ENCODE measurements at places on chromosomes 1 and 21. TPM values are rescaled to one million over a fixed set of nuclear protein-coding genes. Genes with fewer than 3 reads are reported as not detected.

Gene CD244
- not detected for total RNA-seq

Gene KANK4
- 0.74 TPM for total RNA-seq

Gene OR2AK2
- total RNA-seq = not detected

Gene UBE2G2
- total RNA-seq = 36.4 TPM

Gene TCHHL1
- total RNA-seq = not detected

Gene SPATA45
- total RNA-seq = 0.49 TPM

Gene TNFRSF8
- not detected for total RNA-seq

Gene IL12RB2
- total RNA-seq = 5.7 TPM
